ENCODE measurements at places on chromosomes 1 and 21. TPM values are rescaled to one million over a fixed set of nuclear protein-coding genes. Genes with fewer than 3 reads are reported as not detected.

PTPN22 gene
- 3.1 TPM for total RNA-seq

AMPD1 gene
- not detected for total RNA-seq

OXCT2 gene
- total RNA-seq, result 1.7 TPM

RAB3B gene
- total RNA-seq, result 38.3 TPM

PANK4 gene
- total RNA-seq, result 26.6 TPM

PADI2 gene
- total RNA-seq, result 0.19 TPM

GNG5 gene
- total RNA-seq, result 11.0 TPM

ALX3 gene
- not detected for total RNA-seq

LMX1A gene
- total RNA-seq, result not detected
